ENCODE measurements at places on chromosomes 7 and 10. TPM values are rescaled to one million over a fixed set of nuclear protein-coding genes. Genes with fewer than 3 reads are reported as not detected.

Gene CYP26A1
- total RNA-seq, result 0.22 TPM

- peak; percentile 95 for DNase-seq
- H3K4me3 ChIP-seq, result no peak overlapping the region
- H3K36me3 ChIP-seq, result no peaks in the 10 kb centered on the region
- peaks cover 14% of the 10 kb centered on the region for H3K4me1 ChIP-seq
- H3K27ac ChIP-seq, result peak overlapping the region; percentile 56
- H3K27me3 ChIP-seq, result no peaks in the 10 kb centered on the region
These were observed 21.8 kb downstream of the ELFN1 start for GRCh38 chr7:1691601-1692514.

DNA sequence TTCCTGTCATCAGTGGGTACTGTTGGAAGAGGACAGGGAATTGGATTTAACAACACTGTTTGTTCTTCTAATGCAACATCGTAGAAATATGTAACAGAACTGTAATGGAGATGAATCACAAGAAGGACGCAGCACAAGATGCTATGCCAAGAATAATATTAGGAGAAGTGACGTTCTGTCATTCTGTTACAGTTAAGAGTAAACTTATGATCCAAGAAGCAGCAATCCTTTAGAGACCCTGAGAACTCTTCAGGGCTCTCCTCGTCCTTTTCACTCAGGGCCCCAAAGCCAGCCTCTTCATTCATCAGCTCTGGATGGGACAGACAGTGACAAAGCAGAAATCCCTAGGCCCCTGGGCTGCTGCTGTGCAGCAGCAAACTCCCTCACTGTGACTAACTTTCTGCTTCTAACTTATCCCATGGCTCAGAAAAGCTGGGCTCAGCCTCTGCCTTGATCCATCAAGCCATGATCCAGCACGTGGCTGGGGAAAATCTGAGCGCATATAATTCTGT, 8.7 kb upstream of the IL6 start:
- no peak overlapping the region for H3K27ac ChIP-seq
- no peaks in the 10 kb centered on the region for H3K27me3 ChIP-seq
- no peak overlapping the region for H3K4me3 ChIP-seq
- H3K36me3 ChIP-seq, result no peaks in the 10 kb centered on the region
- no peaks in the 10 kb centered on the region for H3K4me1 ChIP-seq

Gene LMOD2
- not detected for total RNA-seq

GRCh38 chr7:158567153-158567603, 20.4 kb downstream of the PTPRN2 start:
- H3K36me3 ChIP-seq, result no peaks in the 10 kb centered on the region
- H3K27me3 ChIP-seq, result peaks cover 19% of the 10 kb centered on the region
- no peak overlapping the region for H3K27ac ChIP-seq
- DNase-seq, result no peak
- H3K4me3 ChIP-seq, result no peak overlapping the region

Gene HDAC9
- 22.1 TPM for total RNA-seq

Gene MRPS24
- total RNA-seq, result 71.2 TPM

DNA sequence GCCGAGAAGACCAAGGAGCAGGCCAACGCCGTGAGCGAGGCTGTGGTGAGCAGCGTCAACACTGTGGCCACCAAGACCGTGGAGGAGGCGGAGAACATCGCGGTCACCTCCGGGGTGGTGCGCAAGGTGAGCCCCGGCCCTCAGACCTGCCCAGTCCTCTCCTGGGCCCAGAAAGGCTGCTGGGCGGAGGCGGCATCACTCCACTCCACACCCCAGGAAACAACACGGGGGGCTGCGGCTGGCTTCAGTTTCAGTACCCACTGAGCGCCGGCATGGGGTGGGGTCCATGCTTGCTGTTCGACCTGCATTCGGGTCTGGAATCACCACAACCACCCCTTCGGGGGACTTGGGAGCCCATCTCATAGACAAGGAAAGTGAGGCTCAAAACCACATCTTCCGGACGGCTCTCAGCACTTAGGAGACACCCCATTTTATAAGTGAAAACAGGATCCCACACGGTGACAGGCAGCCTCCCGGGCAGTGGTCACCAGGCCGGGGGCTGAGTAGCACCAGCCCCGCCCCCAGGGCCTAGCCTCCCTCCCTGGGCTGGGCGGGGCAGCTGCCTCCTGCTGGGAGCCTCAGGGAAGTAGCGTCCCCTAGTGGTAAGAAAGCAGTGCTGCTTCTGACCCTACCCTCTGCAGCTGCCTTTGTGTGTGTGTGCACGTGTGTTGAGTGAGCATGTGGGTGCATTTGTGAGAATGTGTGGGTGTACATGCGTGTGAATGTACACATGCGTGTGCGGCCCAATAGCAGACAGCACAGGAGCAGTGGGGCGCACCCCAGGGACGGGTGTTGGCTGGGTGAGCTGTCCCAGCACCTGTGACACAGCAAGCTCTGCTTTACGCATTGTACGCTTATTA, 1.8 kb downstream of the SNCG start:
- H3K4me1 ChIP-seq, result peaks cover 24% of the 10 kb centered on the region
- no peaks in the 10 kb centered on the region for H3K36me3 ChIP-seq
- no peak overlapping the region for H3K27ac ChIP-seq

DNA sequence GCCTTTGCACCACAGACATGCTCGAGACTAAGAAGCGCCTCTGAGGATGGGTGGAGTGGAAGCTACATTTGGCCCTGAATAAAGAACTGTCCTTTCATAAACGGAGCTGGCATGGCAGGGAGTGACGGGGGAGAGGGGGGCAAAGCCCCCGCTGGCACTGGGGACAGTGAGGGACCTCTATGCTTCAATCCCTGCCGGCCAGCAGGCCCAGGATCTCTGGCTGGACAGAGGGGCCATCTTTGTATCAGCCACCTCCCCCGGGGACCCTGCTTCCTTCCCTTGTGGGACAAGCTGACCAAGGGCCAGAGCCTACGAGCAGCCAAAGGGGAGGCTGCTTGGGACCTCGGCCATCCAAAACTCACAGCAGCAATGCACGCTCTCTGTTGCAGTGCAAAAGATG, 28.2 kb upstream of the ECHDC3 start:
- H3K27ac ChIP-seq, result no peak overlapping the region
- no peak overlapping the region for H3K4me3 ChIP-seq
- DNase-seq, result no peak

GRCh38 chr7:114183311-114184088, 231.1 kb upstream of the FOXP2 start:
- no peaks in the 10 kb centered on the region for H3K36me3 ChIP-seq
- H3K27ac ChIP-seq, result no peak overlapping the region
- no peak for DNase-seq
- no peaks in the 10 kb centered on the region for H3K4me1 ChIP-seq
- no peak overlapping the region for H3K4me3 ChIP-seq
- no peaks in the 10 kb centered on the region for H3K27me3 ChIP-seq

DNA sequence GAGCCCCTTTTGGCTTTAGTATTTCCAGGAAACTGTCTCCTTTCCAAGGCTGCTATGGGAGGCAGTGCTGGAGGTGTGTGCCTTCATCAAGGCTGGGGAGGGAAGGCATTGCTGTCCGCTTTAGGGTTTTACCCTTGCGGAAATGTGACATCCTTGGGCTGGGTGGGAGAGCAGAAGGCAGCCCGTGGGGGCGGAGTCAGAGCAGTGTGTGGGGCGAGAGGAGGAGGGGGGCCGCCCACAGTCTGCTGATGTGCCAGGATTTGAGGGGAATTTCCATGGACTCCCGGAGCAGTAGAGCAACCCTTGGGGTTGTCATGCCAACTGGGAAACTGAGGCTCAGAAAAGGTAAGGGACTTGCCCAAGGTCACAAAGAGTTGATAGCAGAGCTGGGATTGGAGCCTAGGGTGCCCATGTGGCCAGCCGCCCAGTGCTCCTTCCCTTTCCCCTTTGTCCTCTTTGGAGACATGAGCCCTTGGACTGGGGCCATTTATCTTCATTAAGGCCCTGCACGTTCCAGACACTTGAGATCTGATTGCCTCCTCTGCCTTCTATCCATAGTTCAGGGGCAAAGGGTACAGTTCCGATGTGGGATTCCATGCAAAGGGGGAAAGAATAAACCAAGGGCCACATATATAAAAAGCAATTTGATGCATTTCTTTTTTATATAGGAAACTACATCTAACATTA, 22.2 kb downstream of the TSPAN15 start:
- H3K4me1 ChIP-seq, result peaks cover 23% of the 10 kb centered on the region
- H3K4me3 ChIP-seq, result no peak overlapping the region
- no peak overlapping the region for H3K27ac ChIP-seq
- no peaks in the 10 kb centered on the region for H3K36me3 ChIP-seq
- no peak for DNase-seq
- H3K27me3 ChIP-seq, result no peaks in the 10 kb centered on the region

- no peaks in the 10 kb centered on the region for H3K27me3 ChIP-seq
- no peak overlapping the region for H3K27ac ChIP-seq
- H3K4me1 ChIP-seq, result no peaks in the 10 kb centered on the region
- DNase-seq, result no peak
These were observed 197.7 kb downstream of the SEMA3A start for GRCh38 chr7:83996879-83997278.

Gene VCL
- total RNA-seq, result 167 TPM

Gene GBX1
- total RNA-seq, result not detected

Gene ELOVL3
- total RNA-seq, result 0.35 TPM

- DNase-seq, result no peak
- no peak overlapping the region for H3K4me3 ChIP-seq
- H3K27ac ChIP-seq, result no peak overlapping the region
These were observed 126.8 kb downstream of the TPK1 start for GRCh38 chr7:144709066-144709465.

GRCh38 chr7:98638853-98639252, 21.8 kb downstream of the NPTX2 start:
- DNase-seq, result no peak
- H3K4me1 ChIP-seq, result no peaks in the 10 kb centered on the region
- H3K36me3 ChIP-seq, result no peaks in the 10 kb centered on the region
- no peak overlapping the region for H3K27ac ChIP-seq
- no peaks in the 10 kb centered on the region for H3K27me3 ChIP-seq

- no peak overlapping the region for H3K4me3 ChIP-seq
- no peaks in the 10 kb centered on the region for H3K4me1 ChIP-seq
- H3K27ac ChIP-seq, result no peak overlapping the region
- DNase-seq, result no peak
These were observed 1075.3 kb downstream of the XPNPEP1 start for GRCh38 chr10:108848046-108848445.

DNA sequence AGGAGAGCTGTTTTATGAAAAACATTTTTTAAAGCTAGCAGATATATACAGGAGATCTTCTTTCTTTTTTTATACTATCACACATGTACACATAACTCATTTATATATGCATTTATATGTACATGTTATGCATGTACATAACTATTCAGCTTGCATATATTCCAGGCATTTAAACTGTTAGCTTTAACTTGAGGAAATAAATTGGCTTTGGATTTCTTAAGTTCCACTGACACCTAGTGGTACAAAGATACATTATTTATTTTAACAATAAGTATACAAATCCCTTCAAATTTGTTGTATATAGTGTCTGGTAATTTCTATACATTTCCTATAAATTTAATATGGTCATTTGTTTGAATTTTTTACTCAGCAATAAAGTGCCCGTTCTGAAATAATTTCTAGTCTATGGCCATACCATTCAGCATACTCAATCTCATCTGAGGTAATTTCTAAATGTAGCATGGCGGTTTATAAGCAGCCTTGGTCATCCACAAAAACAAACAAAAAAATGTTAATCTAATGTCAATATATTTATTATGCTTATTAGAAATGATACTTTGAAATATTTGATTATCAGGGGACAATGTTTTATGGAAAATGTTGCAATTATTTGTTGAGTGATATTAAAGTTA, 11.6 kb downstream of the ZDHHC6 start:
- peak; percentile 69 for DNase-seq
- no peak overlapping the region for H3K27ac ChIP-seq
- no peaks in the 10 kb centered on the region for H3K27me3 ChIP-seq

- no peaks in the 10 kb centered on the region for H3K4me1 ChIP-seq
- no peak for DNase-seq
- H3K27ac ChIP-seq, result no peak overlapping the region
- H3K27me3 ChIP-seq, result no peaks in the 10 kb centered on the region
These were observed 133.0 kb upstream of the ZNF32 start for GRCh38 chr10:43781480-43782361.

- H3K4me1 ChIP-seq, result no peaks in the 10 kb centered on the region
- H3K36me3 ChIP-seq, result no peaks in the 10 kb centered on the region
- no peak overlapping the region for H3K4me3 ChIP-seq
- no peak for DNase-seq
These were observed 87.1 kb downstream of the HECW1 start for GRCh38 chr7:43199371-43200160.

DNA sequence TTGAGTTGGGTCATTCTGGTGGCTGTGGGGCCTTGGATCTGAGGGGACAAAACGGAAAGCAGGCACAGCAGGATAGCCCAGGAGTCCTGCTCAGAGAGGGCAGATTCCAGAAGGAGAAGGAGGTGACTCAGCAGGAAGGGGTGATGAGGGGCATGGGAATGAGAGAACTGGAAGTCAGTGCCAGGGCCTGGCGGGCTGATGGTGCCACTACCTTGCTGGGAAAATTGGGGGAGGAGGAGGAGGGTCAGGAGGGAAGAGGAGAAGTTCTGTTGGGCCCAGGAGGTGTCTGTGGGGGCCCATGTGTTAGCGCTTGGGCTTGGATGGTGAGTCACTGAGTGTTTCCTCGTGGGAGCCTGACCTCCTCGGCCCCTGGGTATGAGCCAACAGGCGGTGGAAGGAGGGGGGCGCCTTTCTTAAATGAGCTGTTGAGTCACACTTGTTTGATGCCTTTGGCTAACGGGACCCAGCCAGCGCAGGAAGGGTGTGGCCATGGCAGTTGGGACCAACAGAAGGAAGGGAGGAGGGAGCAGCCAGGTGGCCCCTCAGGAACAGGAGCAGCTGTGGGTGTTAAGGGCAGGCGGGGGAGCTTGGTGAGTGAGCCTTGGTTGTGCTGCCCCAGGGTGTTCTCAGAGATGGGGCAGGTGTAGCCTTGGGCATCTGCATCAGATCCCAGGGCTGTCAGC, 130.0 kb upstream of the BTBD16 start:
- peak overlapping the region; percentile 73 for H3K27ac ChIP-seq
- H3K4me1 ChIP-seq, result no peaks in the 10 kb centered on the region
- H3K4me3 ChIP-seq, result no peak overlapping the region
- no peaks in the 10 kb centered on the region for H3K27me3 ChIP-seq

- no peak for DNase-seq
- no peaks in the 10 kb centered on the region for H3K36me3 ChIP-seq
- H3K27ac ChIP-seq, result no peak overlapping the region
- H3K4me1 ChIP-seq, result no peaks in the 10 kb centered on the region
These were observed 11.1 kb upstream of the MDFIC start for GRCh38 chr7:114910787-114911186.

DNA sequence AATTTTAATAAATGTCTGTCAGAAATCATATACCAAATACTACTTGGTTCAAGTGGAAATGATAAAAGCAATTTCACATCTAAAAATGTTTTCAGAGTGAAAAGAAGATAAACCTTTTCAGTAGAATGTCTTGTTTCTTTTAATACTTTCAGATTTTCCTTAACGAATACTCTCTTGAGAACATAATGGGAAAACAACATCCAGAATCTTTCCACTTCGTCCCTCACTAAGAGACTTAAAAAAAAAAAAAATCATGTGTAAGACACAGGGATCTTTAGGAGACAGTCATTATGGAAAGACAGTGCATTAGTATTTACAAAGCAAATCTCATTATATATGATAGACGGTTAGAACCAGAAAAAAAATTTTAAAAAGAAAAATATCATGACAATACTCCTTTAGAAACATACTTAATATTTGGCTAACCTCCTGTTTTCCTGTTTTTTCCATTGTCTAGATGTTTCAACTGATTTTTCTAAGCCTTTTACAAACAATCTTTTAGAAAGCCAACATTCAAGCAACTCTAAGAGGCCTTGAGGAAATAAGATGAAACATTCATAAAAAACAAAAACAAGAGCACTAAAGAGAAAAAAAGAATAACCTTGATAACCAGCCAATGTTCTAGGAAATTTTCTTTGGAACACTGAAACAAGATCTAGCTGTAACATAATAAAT, 339.9 kb upstream of the LRRN3 start:
- no peak overlapping the region for H3K27ac ChIP-seq
- no peaks in the 10 kb centered on the region for H3K27me3 ChIP-seq
- H3K4me3 ChIP-seq, result no peak overlapping the region
- no peaks in the 10 kb centered on the region for H3K4me1 ChIP-seq
